ENCODE measurements at places on chromosomes 13 and 19.
A peak's percentile ranks its signal among the peaks of the same experiment; 100 is the strongest.

GRCh38 chr13:107644136-107644535, 571.2 kb downstream of the LIG4 start:
- DNase-seq = no peak

- DNase-seq = peak; percentile 59
Observed at GRCh38 chr19:2586196-2586595, 110.3 kb downstream of the GADD45B start.

DNA sequence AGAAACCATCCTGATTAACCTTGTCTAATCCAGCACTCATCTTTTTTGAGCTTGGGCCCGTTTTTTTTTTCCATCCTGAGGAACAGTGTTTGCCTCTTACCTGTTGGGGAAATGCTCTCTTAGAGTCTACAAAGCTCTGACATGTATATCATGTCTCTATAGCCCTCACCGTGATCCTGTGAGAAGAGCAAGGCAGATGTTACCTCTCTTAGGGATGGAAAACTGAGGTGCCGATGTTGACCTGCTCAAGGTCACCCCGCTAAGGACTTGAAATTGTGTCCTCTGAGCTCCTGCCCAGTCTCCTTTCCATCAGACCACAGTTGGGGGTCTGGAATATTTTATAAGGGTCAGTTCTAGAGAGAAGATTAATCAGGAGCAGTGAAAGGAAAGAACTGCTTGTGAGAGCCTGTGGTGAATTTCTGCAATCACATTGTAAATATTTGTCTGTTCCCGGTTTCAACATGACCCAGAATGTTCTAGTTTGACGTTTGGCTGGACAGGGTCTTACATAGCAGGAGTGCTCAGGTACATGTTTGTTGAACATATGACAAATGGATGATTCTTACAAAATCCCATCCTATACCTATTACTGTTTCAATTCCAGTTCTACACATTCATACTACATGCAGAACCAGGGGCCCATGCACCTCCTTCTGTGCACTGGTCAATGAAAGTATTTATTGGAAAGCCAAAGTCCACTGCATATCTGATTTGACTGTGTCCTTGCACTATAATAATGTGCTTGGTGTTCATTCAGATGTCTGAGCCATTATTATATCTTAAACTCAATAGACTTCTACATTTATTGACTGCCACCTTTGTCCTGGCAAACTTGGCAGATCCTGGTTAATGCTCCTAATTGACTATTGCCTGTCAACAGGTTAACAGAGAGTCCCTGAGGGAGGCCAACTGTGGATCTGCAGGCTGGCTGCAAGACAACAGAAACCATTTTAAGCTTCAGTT, 12.1 kb downstream of the SLC25A15 start:
- no peak for DNase-seq

- DNase-seq = no peak
Observed at GRCh38 chr19:9835507-9835949, 410 bp downstream of the PIN1 start.

DNA sequence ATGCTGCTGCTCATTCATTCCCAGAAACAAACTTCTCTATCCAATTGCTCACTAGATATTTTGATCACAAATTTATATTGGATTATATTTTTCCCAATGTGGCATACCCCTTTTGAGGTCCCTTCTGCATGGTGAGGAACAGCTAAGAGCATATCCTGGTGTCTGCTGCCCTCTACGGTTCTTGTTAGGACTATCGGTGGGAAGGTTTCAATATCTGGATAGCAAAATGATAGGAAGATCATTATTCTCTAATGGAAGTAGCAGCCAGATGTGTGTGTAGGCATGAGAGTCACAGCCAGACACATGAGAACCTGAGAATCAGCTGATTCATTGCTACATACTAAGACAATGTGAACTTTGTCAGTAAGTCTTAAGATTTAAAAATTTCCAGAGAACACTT, 1422.4 kb upstream of the MIR17HG start:
- DNase-seq = no peak

DNA sequence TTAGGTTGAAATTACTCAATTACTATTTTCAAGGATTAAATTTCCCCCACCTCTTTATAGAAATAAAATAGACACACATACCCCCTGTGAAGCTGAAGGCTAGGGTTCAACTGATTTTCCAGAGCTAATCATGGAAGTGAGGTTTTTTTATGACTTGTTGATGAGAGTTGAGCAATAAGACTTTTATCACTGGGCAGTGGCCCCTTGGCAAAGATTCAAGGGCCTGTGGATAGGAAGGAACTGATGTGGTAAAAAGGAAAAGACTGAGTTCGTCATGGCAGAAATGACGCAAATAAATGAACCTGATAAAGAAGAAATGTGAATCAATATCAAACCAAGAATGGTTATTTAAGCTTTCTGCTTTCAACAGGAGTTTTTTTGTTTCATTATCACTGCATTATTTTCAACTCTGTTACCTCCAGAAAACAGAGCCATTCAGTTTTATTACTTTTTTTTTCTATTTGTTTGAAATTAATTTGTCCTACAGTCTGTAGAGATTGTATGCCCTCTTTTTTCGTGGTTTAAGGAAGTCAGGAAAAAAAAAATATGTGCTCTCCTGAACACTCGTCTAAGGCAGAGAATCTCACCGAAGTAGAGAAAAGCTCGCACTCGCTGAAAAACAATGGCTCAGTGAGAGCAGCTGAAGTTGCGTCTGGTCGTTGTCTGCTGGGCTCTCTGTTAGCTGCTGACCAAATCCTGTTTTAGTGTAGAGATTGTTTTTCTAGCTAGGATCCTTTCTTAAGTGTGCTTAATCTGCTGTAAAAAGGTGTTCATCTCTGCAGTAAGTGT, 38.9 kb downstream of the STOML3 start:
- no peak for DNase-seq

GRCh38 chr13:24068472-24068871, 92.0 kb upstream of the SPATA13 start:
- DNase-seq = no peak

DNA sequence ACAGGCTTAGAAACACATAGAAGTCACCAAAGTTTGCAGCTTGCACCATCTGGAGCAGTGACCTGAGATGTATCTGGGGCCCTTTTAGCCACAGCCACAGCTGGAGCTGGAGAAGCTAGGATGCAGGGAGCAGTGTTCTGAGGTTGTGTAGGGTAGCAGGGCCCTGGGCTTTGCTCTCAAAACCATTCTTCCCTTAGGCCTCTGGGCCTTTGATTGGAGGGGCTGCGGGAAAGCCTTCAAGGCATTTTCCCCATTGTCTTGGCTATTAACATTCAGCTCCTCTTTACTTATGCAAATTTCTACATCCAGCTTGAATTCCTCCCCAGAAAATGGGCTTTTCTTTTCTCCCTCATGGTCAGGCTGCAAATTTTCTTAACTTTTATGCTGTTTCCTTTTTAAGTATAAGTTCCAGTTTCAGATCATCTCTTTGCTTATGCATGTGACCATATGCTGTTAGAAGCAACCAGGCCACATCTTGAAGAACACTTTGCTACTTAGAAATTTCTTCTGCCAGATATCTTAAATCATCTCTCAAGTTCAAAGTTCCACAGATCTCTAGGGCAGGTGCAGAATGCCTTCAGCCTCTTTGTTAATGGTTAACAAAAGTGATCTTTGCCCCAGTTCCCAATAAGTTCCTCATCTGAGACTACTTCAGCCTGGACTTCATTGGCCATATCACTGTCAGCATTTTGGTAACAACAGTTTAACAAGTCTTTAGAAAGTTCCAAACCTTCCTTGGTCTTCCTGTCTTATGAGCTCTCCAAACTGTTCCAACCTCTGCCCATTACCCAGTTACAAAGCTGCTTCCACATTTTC, 48.5 kb downstream of the NBEA start:
- no peak for DNase-seq

GRCh38 chr13:37984357-37984756, 114.8 kb upstream of the TRPC4 start:
- DNase-seq = no peak

DNA sequence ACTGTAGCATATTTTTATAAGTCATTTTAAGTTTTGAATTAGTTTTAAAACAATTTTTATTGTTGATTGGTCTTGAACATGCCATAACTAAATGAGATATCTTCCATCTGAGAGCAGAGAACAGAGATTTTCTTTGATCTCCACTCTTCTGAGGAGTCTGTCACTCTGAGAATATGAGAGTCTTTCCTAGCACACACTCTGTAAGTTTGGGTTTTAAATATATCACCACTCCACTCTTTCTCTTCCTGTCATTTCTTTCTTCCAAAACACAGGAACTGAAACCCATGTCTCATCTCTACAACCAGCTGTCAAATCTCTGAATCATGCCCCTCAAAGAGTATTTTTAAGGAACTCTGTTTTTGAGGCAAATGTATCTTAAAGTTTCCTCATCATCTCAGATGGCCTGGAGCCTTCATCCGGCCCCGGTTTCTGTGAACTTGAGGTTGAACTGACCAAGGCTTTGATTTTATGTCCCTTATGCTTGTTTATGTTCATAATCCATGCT, 698.2 kb upstream of the SGCG start:
- no peak for DNase-seq

DNA sequence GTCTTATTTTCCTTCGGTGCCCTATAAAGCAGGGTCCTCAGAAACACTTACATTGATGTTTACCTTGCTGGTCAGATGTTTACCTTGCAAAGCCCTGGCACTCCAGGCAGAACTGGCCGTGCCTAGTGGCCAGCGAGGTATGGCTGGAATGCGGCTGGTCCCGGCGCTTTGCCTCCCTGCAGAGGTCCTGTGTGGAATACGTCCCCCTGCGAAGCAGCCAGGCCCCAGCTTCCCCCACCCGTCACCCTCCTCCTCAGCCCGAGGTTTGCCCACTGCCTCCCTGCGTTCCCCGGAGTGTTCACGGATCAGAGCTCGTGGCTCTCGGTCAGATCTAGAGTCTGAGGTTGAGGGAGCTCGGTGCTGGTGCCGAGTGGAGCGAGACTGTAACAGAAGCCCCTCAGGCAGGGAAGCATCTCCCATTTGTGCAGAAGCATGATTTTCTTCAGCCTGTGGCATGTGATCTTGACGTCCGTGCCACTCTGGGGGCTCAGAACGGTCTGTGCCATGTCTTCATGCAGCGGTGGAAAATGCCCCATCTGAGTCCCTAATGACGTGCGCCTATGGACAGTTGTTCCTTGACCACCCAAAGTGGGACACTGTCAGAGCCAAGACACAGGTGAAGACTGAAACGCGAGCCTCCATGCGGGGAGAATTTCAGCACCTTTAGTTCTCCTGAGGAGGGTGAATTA, 54.8 kb upstream of the SOX1 start:
- DNase-seq = no peak

DNA sequence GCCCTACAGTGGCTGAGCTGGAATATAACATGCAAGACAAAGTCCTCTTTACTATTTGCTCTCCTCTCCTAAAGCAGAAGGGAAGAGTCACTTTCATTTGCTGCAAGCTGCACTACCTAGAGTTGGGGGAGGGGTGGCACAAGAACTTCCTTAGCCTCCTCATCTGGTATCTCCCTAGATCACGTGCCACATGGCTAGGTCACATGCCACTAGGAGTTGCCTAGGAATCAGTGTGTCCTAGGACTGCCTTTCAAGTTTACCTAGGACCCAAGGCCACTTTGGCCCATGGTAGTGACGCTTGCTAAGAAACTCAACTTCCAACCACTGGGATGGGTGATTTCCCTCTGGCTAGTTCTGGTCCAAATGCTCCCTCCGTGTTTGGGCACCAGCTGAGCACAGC, 625.2 kb downstream of the DIAPH3 start:
- DNase-seq = no peak

DNA sequence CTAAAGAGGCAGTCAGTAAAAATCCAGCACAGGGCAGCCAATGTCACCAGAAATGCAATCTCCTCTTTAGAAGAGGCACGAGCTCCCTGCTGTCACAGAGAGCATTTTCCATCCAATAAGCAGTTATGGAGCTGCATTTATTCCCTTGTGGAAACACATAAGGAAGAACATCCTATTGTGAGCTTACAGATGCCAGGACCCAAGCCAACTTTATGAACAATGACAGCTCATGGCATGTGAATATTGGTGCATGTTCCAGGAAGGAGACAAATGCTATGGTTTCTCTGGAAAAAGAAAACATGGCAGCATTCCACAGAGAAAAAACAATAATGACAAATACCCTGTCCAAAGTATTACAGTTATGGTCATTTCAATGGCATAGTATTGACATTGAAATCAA, 955.6 kb downstream of the UQCRFS1 start:
- DNase-seq = no peak

DNA sequence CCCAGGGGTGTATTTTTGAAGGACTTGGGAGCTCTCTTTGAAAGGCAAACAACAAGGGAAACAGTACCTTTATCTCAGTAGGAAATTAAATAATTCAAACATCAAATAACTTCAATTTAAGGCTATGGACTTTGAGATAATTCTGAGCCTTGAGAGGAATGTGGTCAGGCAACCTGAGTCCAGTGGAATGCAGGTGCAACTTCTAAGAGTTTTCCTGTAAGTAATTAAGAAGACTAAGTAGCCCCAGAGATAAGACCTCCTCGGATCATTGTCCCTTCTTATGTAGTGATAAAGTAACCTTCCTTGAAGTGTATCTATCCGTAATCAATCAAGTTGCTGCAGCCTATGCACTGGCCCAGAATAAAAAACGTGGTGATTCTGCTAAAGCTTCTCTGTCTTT, 29.2 kb downstream of the ZNF701 start:
- no peak for DNase-seq

DNA sequence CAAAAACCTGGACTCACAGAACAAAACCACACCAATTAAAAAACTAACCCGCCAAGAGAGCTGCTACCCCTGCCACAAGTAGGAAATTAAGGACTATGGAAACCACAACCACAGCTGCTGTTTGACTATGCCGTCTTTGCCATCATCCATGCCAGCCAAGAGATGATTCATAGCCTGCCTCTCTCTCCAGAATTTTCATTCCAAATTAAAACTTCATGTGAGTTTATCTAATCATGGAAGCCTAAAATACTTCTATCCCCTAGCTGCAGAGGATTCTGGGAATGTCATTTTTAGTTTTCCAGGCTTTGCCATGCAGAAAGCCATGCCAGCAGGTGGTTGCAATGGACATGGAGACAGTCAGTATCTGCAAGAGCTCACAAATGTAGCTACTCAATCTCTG, 27.6 kb upstream of the GTF2F2 start:
- DNase-seq = no peak

DNA sequence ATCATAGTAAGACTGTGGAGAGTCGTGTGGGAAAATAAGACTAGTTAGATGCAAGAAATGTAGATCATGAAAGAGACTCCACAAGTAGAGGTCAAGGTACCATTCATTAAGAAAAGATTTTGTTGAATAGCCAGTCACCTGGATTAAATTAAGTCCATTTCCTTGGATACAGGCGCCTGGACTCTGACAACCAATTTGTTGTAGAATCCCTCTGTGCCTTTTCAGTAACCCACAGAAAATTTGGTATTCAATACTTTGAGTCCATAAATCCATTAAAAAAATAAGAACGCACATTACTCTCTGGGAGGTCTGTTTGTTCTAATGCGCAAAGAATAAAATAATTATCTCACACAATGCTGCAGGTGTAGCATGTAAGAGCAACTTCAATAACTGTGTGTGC, 469.4 kb downstream of the KLF12 start:
- no peak for DNase-seq

- DNase-seq = no peak
Observed at GRCh38 chr13:30872276-30872594, 33.8 kb upstream of the MEDAG start.

DNA sequence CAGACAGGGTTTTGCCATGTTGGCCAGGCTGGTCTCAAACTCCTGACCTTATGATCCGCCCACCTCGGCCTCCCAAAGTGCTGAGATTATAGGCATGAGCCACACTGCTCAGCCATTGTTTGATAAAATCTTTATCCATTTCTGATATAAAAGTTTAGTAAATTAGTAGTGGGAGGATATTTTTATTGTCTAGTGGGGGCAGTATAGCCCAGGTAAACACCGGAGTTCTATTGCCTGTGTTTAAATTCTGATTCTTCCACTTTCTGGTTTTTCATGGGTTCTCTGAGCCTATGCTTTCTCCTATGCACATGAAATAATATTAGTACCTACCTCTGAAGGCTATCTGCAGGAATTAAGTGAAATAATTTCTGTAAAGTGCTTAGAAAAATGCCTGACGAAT, 20.1 kb upstream of the ARHGEF18 start:
- no peak for DNase-seq
